ENCODE measurements at places on chromosomes 5 and 9.

DNA sequence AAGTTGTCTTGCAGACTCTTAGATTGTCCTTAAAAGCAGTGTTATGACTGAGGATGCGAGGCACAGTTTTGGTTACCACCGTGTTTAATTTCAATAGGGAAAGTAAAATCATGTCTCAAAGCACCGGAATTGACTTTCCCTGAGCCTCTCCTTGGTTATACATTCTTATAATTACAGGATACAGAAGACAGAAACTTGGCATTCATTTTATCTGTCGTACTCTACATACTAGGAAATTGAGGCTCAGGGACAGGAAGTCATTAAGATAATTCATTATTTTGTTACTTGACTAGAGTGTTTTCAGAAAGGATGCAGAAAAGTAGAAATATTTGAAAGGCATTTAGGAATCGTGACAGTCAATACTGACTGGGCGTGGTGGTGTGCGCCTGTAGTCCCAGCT is 54.0 kb upstream of the SPATA31D4 start:
- DNase-seq: no peak

DNA sequence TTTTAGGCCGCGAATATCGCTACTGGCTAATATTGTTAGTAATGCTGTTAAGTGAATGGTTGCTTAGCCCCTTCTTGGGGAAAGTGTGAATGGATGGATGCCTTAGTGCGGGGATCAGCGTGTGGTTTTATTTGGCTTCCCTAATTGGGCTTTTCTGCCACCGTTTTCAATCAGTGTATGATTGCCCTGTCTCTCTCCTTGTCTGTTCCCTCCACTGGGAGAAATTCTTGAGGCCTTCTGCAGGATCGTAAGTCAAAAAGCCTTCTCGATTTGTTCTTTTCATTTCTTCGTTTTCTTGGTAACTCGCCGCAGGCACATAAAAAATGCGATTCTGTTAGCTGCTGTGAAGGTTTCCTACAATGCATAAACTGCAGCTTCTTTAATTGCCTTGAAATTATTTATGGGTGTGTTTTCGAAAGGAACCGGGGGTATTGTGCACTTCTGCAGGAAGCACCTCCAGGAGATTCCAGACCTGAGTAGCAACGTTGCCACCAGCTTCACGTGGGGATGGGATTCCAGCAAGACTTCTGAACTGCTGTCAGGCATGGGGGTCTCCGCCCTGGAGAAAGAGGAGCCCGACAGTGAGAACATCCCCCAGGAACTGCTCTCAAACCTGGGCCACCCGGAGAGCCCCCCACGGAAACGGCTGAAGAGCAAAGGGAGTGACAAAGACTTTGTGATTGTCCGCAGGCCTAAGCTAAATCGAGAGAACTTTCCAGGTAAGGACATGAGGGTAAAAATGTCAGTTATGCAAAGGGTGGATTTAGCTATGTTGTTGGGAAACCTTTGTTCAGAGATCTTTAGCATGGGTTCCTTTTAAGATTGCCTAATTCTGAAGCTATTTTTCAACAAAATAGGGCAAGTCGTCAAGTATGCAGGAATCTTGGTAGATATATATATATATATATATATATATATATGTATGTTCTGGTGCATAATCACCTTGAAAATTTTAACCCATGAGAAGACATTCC is 700 bp downstream of the SKP2 start:
- peak; percentile 44 for DNase-seq

DNA sequence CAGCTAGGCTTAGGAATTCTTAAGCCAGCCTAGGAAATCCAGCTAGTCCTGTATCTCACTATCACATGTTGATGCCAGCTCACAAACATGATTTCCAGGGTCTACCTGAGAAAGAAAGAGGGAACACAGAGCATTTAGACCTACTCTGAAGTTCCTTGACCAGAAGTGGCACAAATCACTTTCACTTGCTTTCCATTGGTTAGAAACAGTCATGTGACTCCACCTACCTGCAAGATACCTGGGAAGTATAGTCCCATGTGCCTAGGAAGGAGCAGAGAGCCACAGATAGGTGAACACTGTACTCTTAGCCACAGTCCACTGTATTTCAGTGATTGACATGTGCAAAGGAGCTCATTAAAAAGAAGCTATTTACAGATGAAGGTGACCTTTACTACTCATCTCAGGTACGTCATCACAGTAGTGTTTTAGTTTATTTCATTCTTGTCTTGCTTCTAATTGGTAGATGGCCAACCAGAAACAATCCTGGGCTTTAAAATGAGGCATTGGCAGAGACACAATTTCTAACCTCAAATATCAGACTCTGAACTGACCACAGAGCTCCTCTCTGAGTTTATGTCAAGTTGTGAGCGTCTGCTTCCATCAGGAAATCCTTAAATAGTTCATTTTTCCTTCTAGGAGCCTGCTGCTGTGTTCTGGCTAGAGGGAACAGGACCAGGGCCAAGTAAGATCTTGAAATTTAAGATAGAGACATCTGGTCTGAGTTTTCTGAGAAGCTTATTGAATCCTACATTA is 340.7 kb downstream of the TLE4 start:
- DNase-seq: peak; percentile 76

GRCh38 chr5:168401226-168401625 is 85.0 kb upstream of the RARS1 start:
- no peak for DNase-seq

DNA sequence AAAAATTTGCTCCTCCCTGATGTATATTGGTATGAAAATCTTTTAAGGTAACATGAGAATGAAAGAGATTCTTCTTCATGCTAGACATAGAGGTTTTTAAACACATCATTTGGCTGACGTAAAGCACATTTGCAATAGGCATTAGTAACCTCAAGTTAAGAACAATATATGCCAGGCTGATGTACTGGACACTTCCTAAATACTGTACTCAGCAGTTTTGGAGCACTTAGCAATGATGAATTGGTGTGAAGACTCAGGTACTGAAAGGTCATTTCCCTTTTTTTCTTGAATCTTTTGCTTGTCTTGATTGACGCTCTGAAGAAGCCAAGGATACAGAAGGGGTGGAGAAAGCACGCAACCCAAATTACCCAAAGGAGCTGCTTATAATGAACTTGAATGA is 322.5 kb downstream of the PDE4D start:
- no peak for DNase-seq

- DNase-seq: peak; percentile 51
Measured at GRCh38 chr5:143338658-143339366, 64.7 kb downstream of the NR3C1 start.

- DNase-seq: peak; percentile 42
Measured at GRCh38 chr9:113131689-113132151, 19.1 kb upstream of the SLC31A2 start.

DNA sequence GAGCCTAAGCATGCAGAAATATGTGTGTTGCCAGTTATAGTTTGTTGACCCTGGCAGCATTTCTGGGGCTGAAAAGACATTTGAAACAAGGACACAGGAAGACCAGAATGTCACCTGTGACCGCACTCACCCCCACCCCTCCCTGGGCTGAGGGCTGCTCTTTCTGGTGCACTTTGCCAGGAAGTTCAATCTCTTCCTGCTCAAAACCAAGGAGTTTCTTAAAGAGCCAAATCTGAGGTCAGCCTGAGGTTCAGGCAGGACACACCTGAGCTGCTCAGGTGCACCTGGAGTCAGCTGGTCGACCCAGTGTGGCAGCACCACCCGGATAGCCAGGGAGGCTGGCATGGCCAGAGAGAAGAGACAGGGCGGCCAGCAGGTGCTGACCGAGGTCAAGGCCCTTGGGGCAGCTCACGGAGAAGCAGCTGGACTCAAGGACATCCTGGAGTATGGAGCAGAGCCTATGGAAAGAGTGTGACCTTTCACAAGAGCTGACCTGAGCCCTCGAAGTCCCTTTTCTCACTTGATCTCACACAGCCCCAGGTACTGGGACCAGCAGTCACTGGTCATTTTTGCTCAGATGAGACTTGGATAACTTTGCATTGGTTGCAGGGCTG is 376.9 kb upstream of the IRX4 start:
- no peak for DNase-seq

- DNase-seq: peak; percentile 84
Measured at GRCh38 chr9:97615439-97616072, 17.6 kb downstream of the TSTD2 start.

DNA sequence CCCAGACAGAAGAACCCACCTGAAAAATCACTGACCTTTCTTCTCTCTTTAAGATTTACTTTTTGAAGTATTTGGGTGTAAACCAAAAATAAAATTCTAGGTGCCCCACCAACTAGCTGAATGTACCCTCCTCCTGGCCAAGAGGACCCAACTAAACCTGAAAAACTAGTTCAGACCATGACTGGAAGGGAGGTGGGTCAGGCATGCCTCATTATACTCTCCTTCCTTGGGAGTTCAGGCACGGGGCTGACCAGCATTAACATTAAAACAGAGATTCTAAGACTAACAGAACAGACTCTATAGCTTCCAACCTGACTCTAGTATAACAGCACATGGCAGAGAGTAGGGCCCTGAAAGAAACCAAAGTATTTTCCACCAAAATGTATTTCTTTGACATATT is 61.4 kb downstream of the CERT1 start:
- DNase-seq: no peak

DNA sequence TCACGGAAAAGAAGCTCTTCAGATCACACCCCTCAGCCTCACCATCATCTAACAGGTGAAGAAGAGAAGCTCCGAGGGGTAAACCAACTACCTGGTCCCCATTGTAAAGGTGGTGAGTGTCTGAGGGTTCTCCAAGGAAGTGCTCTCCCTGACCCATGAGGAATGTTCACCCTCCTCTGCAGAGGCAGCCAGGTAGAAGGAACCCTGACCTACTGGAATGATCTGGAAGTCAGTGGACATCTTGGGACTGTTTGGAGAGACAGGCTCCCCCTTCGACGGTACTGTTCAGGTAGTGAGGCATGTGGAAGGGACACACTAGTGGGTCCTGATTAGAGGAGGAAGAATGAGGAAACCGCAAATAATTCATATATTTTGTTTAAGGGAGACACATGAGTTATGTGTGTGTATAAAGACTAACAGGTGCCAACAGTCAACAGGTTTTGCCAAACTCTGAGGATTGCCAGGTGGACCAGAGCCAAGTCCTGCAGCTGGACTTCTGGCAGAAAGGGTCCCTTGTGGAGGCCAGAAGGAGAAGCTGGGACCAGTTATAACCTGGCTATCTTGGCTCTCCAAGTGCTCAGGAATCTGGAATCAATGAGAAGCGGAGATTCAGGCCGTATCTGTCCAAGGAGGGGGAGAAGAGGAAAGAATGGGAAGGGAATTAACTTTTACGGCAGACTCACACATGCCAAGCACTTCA is 3.0 kb upstream of the ZBTB34 start:
- no peak for DNase-seq

- DNase-seq: no peak
Measured at GRCh38 chr9:121299467-121300282, 31.7 kb downstream of the GSN start.

- DNase-seq: no peak
Measured at GRCh38 chr9:4654084-4654483, 8.0 kb upstream of the PLPP6 start.

GRCh38 chr5:134917070-134917815 is 12.3 kb downstream of the PCBD2 start:
- no peak for DNase-seq

Data from adipocyte (in vitro differentiated cells).